Activated gamma-delta T cell treated with anti-CD3 and anti-CD28 coated beads, Interleukin-2, amount 50 U/mL, for 16 hours (primary cell): ENCODE measurements at places on chromosomes 16 and 17.

DNA sequence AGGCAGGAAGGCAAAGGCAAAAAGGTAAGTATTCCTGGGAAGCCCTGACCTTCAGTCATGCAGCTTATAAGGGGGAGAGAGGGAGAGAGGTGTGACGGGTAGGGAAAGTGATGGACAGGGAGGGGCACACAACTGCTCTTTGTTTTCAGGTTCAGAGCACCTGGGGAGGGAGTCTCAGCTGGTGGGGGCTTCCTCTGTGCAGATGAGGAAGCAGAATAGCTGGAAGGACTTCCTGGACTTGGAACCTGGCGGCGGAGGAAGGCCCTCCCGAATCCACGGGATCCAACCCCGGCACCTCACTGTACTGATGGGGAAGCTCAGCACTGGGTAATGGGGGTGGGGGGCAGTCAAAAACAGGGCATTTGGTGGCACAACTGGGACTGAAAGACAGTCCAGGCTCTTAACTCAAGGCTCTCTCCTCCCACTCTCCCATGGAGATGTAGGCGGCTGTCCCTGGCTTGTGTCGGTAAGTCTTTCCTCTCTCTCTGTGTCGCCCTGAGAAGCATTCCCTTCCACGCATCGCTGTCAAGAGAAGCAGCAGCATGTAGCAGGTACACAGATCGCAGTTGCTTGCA, 11.9 kb upstream of the PITPNM3 start:
- DNase-seq: no peak

- no peak for DNase-seq
These were observed 1.1 kb downstream of the EZH1 start for GRCh38 chr17:42743595-42744282.

DNA sequence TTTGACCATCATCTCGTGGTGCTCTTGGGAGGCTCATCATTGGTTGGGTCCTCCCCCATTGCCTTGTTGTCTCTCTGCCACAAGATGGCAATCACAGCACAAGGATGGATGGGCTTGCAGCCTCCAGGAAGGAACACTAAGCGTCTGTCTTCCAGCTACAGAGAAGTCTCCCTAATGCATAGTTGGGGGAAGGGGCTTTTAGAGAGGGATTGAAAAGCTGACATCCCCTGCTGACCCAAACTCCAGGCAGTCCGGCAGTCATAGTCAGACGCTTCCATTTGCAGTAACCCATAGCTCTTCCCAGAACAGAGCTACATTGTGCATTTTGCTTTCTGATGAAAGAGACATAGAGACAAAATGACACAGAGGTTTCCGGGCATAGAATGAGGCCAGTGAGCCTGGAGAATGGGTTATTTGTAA, 111.4 kb downstream of the UTP18 start:
- DNase-seq: no peak

GRCh38 chr17:36498155-36498554, 11.7 kb downstream of the ZNHIT3 start:
- DNase-seq: no peak

DNA sequence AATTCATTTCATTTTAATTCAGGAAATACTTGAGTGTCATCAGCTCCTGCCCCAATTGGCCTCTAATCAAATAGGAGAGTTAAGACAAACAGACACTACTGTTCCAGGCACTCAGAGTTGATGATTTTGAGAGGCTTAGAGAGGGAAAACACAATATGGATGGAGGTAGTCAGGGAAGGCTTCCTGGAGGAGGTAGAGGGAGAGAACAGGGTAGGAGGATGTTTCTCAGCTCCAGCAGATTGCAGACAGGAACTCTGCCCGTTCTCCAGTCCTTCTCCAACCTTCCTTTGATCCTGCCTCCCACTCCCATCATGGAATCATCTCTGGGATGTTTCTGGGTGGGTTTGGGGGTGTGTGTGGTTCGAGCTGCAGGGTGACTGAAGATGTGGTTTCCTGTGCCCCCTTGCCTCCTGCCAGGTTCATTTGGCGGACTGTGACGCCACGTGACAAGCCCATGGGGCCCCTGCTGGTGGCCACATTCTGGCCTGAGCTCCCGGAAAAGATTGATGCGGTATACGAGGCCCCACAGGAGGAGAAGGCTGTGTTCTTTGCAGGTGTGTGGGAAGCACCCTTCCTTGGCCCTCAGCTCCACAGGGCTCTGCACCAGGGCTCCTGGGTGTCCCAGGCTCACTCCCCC, 12.2 kb upstream of the LPCAT2 start:
- no peak for DNase-seq

DNA sequence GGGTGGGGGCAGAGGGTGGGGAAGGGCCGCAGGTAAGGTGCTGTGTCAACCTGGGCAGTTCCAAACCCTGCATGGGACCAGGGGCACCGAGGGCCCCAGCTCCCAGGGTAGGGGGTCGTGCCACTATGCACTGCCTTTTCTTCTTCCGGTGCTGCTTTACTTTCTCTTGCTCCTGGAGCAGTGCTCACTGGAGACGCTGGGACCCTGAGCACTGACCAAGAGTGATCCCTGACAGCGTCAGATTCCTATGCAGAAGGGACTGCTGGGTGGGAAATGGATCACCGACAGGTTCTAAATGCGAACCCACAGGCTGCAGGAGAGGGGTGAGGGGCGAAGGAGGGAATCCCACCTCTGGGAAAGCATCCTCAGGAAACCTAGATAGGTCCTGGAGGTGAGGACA, 470.1 kb downstream of the SOX9 start:
- DNase-seq: no peak

DNA sequence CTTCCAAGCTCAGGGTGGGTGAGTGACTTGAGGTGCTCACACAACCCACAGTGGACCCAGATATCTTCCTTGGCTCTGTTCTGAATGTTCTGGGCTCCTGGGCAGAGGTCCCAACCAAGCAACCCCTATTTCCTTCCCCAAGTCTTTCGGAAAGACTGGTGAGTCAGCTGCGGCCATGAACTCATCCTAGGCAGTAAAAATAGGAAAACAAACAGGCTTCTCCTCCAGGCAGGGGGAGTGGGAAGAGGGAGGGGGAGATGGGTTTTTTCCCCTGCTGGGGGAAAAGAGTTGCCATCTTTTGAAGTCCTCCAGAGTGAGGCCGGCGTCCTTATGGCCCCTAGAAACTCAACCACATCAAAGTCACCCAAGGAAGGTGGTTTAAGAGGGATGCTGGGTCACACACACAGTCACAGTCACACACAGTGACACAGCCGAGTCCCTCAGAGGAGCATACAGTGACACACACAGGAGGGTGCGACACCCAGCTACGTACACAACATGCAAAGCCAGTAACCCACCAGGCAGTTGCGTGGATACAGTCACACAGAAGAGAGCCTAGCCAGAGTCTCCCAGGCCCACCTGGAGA, 16.0 kb upstream of the DLX4 start:
- DNase-seq: no peak

GRCh38 chr17:81695801-81696200, 7.4 kb upstream of the MRPL12 start:
- DNase-seq: no peak

DNA sequence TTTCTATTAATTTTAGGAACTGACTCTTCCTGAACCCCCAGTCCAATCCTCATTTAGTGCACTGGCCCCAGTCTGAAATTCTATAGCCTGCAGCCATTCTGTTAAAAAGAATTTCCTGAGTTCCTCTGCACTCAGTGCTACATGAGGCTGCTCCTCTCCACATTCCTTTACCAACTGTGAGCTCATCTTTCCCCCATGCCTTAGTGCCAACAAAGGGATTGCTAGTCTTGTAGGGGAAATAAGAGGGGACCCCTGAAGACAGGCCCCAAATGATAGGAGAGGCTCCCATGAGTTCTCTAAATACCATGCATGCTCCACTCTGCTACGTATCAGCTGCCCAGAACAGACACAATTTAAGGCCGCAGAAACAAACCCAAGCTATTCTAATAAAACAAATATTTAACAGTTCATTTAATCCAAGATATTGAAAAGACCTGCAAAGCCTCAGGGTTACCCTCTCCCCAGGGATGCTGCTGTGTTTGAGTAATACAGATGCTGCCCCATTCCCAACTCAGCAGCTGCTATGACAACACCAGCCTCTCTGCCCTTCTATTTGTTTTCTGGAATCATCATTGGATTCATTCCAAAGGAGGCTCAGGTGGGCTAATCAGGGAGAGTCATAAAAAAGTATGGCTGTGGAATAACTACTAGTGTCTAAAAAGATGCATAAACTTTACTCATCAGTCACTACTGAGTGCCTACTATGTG, 228.5 kb downstream of the TOX3 start:
- no peak for DNase-seq

GRCh38 chr17:55825213-55825612, 74.4 kb downstream of the PCTP start:
- DNase-seq: no peak

DNA sequence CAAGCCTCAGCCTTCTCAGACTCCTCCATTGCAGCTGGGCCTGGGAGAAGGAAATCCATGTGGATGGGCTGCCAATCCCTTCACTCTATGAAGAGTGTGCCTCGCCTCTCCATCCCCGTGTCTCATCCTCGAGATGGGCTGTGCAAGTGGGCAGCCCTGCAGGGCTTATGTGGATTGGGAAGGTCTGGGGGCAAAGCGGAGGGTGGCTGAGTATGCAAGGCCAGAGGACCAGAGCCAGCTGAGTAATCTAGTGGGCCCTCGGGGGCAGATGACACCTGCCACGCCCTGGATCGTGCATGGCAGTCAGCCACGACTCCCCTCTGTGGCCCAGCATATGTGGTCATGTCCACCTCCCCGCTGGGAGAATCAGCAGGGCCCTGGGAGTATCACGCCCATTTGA, 78.9 kb downstream of the IRX5 start:
- no peak for DNase-seq

DNA sequence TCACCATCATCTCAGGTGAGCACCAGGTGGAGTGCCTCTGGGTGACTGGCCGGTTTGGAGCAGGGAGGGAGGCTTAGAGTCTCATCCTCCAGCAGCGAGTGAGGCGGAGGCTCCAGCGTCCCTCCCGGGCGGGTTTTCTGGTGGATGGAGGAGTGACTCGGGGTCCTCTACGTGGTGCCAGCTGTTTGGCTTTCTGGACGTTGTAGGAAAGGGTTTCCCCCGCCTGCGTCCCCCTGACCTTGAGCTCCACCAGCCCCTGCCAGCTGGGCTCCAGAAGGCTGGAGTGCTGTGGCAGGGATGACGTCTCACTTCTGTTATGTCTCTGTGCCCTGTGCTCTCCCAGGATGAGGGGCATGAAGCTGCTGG, 522 bp downstream of the DNASE1 start:
- DNase-seq: no peak

GRCh38 chr17:18203308-18203707, 19.7 kb downstream of the ALKBH5 start:
- DNase-seq: no peak

- DNase-seq: peak; percentile 31
These were observed at the start of gene MPP2 for GRCh38 chr17:43907425-43907981. Gene MPP2, minus strand, starts transcription at chr17:43907536. Its CDS starts 3,076 bp downstream, at chr17:43904460.

DNA sequence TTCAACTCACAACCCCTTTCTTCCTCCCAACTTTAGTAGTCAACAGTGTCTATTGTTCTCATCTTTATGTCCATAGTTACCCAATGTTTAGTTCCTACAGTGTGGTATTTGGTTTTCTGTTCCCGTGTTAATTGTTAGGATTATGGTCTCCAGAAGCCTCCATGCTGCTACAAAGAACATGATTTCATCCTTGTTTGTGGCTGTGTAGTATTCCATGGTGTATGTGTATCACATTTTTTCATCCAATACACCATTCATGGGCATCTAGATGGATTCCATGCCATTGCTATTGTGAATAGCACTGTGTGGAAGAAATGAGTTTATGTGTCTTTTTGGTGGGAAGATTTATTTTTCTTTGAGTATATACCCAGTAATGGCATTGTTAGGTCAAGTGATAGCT, 420.3 kb downstream of the XYLT1 start:
- no peak for DNase-seq

GRCh38 chr17:77722366-77722765, 236.1 kb upstream of the TNRC6C start:
- no peak for DNase-seq

DNA sequence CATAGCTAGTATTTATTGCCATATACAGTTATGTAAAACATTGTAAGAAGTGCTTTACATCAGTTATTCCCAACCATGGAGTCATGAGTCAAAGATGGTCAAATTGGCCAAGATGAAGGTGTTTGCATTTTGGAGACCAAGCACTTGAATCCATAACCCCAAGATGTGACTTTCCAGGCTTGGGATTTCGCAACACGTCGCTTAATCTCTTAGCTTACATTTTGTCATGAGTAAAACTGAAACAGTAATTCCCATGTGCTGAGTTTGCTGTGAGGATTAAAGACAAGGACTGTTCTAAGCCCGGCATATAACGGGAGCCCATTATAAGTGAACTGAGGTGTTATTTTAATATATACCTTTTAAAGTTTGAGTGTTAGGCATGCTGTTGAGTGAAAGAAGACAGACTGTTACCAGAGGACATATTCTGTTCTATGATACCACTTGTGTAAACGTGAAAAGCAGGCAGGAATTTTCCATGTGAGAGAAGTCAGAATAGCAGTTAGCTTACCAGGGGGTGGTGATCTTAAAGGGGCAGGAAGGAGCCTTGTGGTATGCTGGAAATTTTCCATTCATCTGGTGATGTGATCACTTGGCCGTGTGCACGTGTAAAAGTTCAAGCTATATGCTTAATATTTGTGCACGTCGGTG, 484.9 kb downstream of the WWOX start:
- no peak for DNase-seq

GRCh38 chr16:89200850-89201411, 594 bp upstream of the SLC22A31 start:
- no peak for DNase-seq

- DNase-seq: no peak
These were observed 69.8 kb upstream of the PLCG2 start for GRCh38 chr16:81709016-81709900.

DNA sequence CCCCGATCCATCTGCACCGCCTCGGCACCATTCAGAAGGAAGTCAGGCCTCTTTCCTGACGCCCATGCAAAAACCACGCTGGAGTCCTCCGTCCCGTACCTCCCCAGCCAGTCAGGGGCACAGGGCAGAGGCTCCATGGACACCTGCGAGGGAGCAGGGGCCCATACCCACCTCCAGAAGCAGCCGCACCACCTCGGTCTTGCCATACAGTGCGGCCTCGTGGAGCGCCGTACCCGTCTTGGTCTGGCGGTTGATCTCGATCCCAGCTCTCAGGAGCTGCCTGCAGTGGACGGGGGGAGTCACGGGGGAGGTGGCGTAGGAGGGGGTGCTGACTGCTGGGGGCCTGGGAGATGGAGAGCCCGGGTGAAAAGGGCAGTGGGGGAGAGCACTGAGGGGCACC, 9.2 kb downstream of the CASKIN2 start:
- DNase-seq: no peak

- no peak for DNase-seq
These were observed 9.8 kb downstream of the DNAJA3 start for GRCh38 chr16:4435337-4436067.

DNA sequence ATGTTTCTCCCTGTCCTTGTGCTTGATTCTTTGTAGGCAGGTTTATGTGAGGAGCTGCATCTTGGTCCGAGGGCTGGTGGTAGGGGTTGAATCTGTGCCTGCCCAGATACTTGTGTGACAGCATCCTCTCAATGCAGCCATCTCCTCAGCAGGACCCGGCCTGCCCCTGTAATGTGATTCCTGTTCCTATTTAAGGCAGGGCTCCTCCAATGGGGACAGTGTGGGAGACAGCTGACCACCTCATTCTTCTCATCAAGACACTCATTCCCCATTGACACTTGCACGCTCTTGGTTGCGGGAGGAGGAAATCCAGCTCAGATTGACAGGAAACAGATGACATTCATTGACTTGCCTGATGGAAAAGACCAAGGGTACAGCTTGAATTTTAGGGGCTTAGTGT, 384.5 kb downstream of the CPPED1 start:
- DNase-seq: no peak

- no peak for DNase-seq
These were observed 6.1 kb upstream of the ENDOV start for GRCh38 chr17:80408872-80409271.
